NCI-H2081 (cell line): ENCODE measurements at places on chromosomes 3 and 15.

- DNase-seq: no peak
Observed at GRCh38 chr3:170563712-170564423, 22.0 kb downstream of the SLC7A14 start.

DNA sequence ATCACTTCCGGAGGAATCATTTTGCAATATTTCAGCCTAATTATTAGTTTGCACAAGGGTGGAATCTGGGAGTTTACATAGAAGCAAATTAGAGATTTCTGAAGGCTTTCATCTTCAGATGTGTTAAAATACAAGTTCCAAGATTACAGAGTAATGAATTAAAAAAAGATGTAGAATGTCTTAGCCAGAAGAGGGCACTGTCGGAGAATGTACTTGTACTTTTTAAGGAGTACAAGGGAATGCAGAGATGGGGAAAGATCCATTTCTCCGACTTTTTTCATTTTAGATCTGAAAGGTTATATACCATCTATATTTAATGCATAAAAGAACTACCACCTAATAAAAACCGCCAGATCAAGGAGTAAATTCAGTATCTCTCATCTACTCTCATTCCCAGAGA, 43.1 kb upstream of the WDR5B start:
- DNase-seq: no peak

- DNase-seq: no peak
Observed at GRCh38 chr15:73765778-73766177, 12.6 kb upstream of the INSYN1 start.

DNA sequence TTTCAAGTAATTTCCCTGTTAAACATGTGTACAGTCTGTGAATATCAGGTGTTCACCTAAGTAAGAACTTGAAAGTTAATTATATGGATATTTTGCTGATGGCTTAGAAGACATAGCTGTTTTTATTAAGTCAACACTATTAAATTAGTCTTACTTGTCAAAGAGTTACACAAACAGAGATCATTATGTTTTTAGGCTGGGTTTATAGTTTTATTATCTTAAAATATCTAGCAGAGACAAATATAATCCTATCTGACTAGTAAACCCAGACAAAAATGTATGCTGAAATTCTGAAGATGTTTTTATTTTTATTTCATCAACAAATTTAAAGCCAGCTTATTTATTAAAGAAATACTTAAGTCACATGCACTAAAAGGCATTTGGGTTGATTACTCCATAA, 51.2 kb upstream of the CCK start:
- no peak for DNase-seq

GRCh38 chr3:77247061-77247460, 207.2 kb downstream of the ROBO2 start:
- DNase-seq: no peak

- no peak for DNase-seq
Observed at GRCh38 chr3:166110102-166110501, 272.9 kb upstream of the BCHE start.

GRCh38 chr15:52772766-52773165, 17.4 kb downstream of the ONECUT1 start:
- no peak for DNase-seq

DNA sequence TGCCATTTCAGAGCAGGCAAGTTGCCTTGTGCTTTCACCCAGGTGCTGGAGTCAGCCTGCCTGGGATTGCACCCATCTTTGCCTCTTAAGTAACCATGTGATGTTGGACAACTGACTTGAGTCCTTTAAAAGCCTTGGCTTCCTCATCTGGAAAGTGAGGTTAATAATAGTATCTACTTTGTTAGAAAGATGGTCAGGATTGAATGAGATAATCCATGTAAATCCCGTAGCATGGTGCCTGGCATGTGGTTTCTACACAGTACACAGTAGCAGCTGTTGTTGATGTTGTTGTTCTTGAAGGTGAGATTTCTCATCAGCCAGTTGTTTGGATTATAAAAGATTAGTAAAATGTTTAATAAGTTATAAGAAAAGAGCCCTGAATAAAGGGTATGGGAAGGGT, 48.8 kb downstream of the PSMD6 start:
- DNase-seq: no peak
